Mononuclear cell (primary cell): ENCODE measurements at places on chromosomes 2 and 18. TPM values are rescaled to one million over a fixed set of nuclear protein-coding genes. Genes with fewer than 3 reads are reported as not detected.

MCM6 gene
- 29.5 TPM for total RNA-seq

STK11IP gene
- 10.3 TPM for total RNA-seq

GALM gene
- 13.0 TPM for total RNA-seq

NYAP2 gene
- total RNA-seq = 0.10 TPM

C1QL2 gene
- total RNA-seq = not detected

GAL3ST2 gene
- total RNA-seq = 2.5 TPM
